Stimulated activated CD4-positive, alpha-beta T cell treated with anti-CD3 and anti-CD28 coated beads, TNF-alpha, amount 100 ng/mL, for 1 hour (primary cell): ENCODE measurements at places on chromosomes 16 and 17.

- DNase-seq: no peak
Observed at GRCh38 chr16:51133688-51134087, 17.4 kb downstream of the SALL1 start.

- peak; percentile 55 for DNase-seq
Observed at GRCh38 chr17:44219108-44219615, 313 bp downstream of the UBTF start.

DNA sequence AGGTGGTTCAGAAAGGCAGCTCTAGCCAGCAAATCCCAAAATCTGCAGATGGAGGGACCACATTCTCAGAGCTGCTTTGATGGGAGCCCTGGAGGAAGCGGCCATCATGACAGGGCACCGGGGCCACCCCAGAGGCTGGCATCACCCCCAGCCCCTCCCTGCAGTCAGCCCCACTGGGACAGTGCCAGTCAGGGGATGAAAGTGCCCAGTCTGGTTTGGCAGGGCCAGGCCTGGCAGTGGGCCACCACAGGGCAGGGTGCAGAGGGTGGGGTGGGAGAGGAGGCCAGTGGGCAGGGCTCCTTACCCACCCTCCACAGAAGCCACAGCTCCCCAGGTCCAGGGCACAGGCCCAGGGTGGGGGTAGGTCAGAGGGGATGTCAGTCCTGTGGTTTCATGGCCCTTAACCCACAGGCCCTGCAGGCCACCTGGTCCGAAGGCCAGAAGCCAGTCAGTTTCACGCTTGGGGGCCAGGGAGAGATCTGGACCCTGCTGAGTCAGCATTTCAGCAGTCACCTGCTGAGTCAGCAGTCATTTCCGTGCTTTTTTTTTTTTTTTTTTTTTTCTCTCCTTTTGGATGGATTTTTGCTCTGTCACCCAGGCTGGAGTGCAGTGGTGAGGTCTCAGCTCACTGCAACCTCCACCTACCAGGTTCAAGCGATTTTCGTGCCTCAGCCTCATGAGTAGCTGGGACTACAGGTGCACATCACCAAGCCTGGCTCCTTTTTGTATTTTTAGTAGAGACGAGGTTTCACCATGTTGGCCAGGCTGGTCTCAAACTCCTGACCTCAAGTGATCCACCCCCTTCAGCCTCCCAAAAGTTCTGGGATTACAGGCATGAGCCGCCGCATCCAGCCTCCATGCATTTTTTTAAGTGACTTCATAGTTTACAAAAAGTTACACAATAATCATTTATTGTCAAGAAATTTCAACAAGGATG is 10.4 kb downstream of the SLC25A10 start:
- no peak for DNase-seq

DNA sequence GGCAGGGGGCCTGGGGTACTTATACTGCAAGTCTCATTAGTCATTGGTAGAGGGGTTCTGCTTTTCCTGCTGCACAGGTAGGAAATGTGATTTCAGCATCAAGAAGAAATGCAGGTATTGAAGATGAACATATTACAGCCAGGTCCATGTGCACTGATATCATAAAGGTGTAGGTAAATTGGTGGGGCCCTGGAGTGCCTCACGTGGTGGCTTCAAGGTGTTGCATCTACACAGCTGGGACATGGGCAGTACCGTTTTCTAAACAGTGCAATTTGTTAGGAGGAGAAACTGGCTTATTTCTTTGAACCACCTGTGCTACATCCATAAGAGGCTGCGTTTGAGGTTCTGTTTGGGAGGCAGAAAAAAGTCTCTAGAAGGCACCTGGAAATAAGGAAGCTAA is 618.1 kb upstream of the RBFOX1 start:
- DNase-seq: no peak

DNA sequence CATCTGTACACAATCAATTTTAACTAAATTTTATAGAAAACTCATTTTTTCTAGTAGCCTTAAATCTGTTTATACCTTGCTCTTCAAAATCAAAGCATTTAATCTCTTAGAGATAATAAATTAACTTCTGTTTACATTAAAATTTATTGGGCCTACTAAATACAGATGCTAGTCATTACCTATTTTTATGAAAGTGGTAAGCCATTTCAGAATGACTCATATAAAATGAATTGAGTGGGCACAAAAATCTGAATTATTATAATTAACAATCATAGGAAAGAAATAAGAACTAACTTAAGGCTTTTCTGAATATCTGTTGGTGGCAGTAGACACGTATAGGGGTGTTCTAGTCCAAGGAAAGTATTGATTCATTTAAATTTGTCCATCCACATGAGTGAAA is 157.9 kb downstream of the KCNJ2 start:
- DNase-seq: no peak

DNA sequence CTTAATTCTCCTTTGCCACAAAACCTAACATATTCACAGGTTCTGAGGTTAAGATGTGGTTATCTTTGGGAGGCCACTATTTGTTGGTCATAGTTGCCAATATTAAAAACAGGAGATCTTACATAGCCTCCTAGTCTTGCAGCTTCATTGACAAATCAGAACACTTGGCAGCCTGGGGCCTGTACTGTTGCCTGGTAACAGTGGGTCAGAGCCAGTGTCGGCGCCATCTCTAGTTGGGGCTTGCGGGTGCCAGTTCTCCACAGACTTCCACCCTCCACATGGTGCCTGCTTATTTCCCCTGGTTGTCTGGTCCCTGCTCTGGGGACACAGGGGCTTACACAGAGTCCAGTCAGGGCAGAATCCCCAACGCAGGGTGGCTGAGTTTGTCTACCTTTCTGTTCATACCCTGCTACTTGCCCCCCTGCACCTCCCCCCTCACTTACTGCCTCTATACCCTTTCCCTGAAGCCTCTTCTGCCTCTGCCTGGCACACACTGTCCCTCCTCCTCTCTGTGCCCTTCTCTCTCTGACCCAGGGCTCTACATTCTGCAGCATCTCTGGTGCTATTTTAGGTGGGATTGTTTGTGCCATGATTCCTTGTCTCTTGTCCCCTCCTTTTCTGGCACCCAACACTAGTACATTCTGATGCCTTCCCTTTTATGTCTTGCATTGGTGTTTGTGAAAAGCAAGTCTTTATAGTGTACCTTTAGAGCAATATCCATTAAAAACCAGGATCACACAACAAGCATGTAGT is 13.4 kb downstream of the EPN2 start:
- DNase-seq: no peak

DNA sequence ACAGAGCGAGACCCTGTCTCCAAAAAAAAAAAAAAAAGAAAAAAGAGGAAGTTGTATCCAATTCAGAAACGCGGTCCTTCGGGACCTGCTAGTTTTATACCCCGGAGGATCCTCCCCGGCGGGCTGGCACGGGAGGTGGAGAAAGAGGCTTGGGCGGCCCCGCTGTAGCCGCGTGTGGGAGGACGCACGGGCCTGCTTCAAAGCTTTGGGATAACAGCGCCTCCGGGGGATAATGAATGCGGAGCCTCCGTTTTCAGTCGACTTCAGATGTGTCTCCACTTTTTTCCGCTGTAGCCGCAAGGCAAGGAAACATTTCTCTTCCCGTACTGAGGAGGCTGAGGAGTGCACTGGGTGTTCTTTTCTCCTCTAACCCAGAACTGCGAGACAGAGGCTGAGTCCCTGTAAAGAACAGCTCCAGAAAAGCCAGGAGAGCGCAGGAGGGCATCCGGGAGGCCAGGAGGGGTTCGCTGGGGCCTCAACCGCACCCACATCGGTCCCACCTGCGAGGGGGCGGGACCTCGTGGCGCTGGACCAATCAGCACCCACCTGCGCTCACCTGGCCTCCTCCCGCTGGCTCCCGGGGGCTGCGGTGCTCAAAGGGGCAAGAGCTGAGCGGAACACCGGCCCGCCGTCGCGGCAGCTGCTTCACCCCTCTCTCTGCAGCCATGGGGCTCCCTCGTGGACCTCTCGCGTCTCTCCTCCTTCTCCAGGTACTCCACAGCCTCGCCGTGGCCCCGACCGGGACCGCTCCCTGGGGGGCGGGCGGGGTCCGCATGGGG is at the start of gene CDH3:
CDH3 (plus strand) TSS at position 596 of the 779 bp plus-strand sequence; CDS start at position 666, 70 bp downstream.
- DNase-seq: no peak

DNA sequence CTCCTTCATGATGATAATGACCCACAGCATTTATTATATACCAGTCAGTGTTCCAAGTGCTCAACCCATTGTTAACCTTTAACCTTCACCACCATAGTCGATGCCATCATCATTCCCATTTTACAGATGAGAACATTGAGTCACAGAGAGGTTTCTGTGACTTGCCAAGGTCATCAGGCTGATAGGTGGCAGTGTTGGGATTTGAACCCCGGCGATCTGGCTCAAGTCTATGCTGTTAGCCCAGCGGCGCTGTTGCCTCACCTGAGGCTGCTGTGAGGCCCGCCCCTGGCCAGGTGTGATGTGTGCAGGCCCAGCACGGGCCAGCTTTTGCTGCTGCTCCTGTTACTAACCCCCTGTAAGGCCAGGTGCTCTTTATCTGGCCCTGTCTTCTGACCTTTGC is 101.2 kb downstream of the OR1D5 start:
- DNase-seq: no peak

DNA sequence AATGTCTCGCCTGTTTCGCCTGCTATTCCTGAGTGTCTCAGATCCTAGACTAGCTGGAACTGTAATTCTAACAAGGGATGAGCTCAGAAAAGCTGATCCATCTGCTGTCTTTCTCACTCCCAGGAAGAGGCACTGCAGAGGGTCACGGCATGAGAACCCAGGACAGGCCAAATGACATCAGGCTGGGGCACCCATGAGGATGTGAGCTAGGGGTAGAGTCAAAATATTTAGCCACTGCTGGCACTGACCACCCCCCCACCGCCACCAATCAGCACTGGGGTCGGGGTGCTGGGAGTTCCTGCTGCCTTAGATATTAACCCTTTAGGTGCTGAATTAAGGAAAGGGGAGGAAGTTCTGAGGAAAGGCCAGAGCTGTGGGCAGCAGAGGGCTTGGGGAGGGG is 112.4 kb downstream of the IRX3 start:
- no peak for DNase-seq

DNA sequence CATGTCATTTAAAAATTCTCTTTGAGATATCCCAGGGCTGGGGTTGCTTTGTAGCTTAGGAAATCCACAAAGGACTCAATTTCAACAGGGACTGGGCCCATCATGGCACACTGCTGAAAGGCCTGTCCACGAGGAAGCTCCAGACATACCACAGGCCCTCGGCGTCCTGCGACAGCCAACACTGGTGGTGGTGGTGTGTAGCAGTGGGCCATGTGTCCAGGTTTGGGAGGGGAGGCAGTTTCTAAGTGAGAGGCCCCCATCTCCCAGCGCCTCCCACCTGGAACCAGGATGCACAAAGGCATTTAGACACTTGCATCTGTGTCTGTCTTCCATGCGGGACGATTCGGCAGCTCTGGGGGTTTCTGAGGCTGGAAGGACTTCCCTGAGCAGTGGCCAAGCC is 65.2 kb upstream of the ZNF423 start:
- DNase-seq: no peak

- no peak for DNase-seq
Observed at GRCh38 chr17:46154151-46154816, 38.9 kb downstream of the KANSL1 start.

GRCh38 chr17:17109256-17109655 is 67.0 kb downstream of the MPRIP start:
- DNase-seq: no peak

DNA sequence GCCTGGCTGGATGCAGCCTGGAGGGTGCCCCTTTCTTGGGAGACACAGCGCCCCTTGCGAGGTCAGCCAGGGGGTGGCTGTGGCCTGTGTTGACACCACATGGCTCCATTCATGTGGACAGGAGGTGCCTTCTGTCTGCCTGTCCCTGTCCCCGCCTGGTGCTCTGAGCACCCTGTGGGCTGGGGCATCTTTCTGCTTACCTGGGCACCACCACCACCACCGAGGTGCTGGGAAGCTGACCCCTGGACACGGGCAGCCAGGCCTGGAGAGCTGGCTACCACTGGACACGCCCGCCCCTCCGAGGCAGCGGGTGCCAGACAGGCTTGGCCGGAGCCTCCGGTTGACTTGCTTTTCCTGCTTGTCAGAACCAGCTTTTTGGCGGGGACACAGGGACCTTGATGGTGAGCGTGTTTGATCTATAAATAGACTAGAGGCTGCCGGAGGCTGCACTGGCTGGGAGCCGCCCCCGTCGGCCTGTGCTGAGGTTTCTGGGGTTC is 121.3 kb upstream of the GSE1 start:
- DNase-seq: no peak

GRCh38 chr17:4327606-4328005 is 38.9 kb downstream of the UBE2G1 start:
- no peak for DNase-seq

DNA sequence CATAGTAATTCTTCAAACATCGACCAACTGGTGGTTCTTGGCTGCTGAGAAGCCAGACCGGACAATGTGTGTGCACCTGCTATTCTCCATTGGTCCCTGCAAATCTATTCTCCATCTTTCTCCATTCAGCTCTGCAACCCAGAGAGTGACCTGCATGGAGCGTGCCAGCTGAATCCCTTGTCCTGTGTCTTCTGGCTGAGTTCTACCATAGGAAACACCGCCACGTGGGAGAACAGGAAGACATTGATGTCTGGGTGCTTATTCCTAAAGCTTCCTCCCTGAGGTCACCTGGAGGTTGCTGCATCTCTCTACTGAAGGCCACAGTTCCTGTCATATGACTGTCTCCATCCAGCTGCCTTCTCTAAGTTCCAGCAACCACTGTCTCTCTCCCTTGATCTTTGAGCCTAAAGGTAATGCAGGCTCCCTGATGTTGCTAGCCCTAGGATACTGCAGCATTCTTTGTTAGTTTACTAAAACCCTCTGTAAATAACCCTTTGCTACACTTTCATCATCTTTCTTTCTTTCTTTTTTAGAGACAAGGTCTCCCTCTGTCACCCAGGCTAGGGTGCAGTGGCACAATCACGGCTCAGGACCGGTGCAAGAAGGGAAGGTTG is 10.6 kb upstream of the SMG1 start:
- DNase-seq: no peak

- no peak for DNase-seq
Observed at GRCh38 chr17:16926571-16927451, 45.1 kb downstream of the TNFRSF13B start.

- DNase-seq: no peak
Observed at GRCh38 chr17:80092959-80093358, 8.4 kb upstream of the GAA start.

- no peak for DNase-seq
Observed at GRCh38 chr16:49730772-49731171, 125.1 kb downstream of the ZNF423 start.

DNA sequence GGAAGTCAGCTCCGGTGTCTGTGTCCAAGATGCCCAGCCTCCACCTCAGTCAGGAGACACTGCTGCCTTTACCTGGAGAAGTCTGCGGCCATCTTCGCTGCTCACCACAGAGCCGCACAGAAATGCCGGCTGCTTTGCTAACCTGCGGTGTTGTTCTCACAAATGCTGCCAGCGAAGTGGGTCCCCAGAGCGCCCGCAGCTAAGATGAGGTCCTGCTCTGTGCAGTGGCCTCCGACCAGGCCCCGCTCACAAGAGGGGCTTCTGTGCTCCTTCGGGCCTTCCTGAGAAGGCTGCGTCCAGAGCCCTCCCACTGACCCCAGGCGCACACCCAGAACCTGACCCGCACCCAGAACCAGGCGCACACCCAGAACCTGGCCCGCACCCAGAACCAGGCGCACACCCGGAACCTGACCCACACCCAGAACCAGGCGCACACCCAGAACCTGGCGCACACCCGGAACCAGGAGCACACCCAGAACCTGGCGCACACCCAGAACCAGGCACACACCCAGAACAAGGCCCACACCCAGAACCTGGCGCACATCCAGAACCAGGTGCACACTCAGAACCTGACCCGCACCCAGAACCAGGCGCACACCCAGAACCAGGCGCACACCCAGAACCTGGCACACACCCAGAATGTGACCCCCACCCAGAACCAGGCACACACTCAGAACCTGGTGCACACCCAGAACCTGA is 51.5 kb upstream of the FASN start:
- no peak for DNase-seq
